ENCODE measurements at places on chromosomes 4 and X. TPM values are rescaled to one million over a fixed set of nuclear protein-coding genes. Genes with fewer than 3 reads are reported as not detected.

The MAGEC2 gene
- total RNA-seq = not detected

The MTMR8 gene
- total RNA-seq = 9.0 TPM

The NEXMIF gene
- total RNA-seq = 1.4 TPM

- no peak for DNase-seq
Observed at GRCh38 chr4:11343536-11343935, 85.2 kb downstream of the HS3ST1 start.

DNA sequence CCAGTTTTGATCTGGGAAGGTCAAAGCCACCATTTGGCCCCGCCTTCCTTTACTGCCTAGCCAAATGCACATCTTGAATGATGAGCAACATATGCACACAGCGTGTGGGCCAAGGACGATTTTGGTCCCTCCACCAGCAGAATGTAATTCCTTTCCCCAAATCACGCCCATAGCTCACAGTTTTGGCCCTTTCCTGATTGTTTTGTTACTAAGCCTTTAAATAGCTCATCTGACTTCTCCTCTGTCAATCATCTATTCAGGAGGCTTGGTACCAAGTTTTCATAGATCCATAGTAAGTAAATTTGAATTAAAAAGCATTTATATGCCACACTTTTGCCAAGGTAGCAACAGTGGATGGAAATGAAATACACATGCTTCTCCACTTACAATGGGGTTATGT lies 123.3 kb downstream of the NFKB1 start:
- DNase-seq = no peak

The IL21 gene
- total RNA-seq = not detected

The CPZ gene
- 1.0 TPM for total RNA-seq

The SPINK2 gene
- total RNA-seq = 3.3 TPM

GRCh38 chrX:24364326-24364725 lies 3.9 kb downstream of the SUPT20HL1 start:
- DNase-seq = no peak

GRCh38 chr4:8618421-8618820 lies 25.9 kb downstream of the CPZ start:
- DNase-seq = no peak

DNA sequence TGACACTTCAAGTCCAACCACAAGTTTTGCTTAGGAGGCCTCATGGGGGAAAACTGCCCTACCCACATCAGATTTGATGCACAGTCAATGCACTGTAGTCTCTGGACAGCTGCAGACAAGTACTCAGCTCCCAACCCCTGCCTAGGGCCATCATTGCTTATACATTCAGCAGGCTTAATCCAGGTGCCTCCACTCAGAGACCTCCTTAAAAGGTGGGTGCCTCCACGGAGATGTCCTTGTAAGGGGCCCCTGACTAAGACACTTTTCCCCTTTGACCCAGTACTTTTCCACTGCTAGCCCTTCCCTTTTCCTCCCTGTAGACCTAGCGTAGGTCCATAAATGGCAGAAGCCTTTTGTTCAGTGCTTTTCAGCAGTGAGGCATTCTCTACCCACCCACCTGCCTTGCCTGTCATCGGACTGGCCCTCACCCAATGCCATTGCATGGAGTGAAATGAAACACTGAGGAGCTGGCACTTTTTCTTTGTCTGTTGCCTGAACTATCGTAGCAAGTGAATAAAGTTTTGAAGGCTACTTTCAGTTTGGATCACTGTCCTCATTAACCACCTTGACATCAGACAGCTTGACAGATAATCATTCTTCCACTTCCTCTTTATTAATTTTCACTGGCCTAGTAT lies 23.8 kb upstream of the PLK4 start:
- DNase-seq = no peak

The NLRP2B gene
- total RNA-seq = not detected

The EDA gene
- 2.3 TPM for total RNA-seq

DNA sequence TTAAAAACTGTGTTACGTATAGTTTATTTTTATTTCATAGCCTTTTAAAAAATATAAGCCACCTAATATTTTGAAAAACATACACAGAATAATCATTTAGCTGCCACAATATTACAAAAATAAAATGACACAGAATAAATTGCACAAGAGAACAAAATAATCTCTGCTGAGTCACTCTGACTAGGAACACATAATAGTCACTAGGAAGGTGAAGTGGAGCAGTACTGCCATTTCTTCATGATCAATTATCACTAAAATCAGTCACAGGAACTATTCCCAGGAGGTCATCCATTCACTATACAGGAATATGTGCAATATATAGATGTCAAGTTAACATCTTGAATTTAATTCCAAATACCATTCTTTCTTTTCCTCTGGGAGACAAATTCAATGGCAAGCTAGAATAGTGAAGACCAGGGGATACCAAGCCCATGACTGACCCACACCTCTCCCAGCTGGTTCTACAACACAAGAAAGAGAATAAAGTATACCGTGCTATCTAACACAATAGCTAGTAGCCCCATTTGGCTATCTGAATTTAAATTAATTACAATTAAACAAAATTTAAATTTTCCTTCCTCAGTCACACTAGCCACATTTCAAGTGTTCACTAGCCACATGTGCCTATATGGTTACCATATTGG lies 5.9 kb downstream of the SMIM43 start:
- DNase-seq = no peak

Measured in left colon (tissue), 2 donors.